C1 segment of cervical spinal cord (tissue), 14 donors: ENCODE measurements at places on chromosomes 3 and 15.

DNA sequence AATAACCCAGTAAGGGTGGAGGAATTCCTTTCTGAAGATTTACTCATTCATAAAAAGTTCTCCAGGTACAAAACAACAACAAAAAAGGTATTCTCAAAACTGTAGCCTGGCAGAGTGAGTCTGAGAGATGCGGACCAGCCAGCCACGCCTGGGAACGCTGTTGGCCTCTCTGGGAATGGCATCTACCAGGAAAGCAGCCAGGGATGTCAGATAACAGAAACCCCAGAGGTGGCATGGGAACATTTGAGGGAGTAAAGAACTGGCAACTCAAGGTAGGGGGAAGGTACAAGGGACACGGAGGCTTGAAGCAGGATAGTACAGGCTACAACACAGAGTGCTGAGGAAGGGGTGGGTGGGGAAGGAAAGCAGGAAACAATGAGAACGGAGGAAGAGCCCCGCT lies 7.1 kb upstream of the AP3S2 start:
- DNase-seq, result no peak

GRCh38 chr15:46894644-46895043 lies 822.7 kb upstream of the SEMA6D start:
- DNase-seq, result no peak

- DNase-seq, result no peak
These were observed 171.8 kb downstream of the ALCAM start for GRCh38 chr3:105538483-105538882.

GRCh38 chr3:114464548-114464947 lies 170.7 kb downstream of the TIGIT start:
- no peak for DNase-seq

DNA sequence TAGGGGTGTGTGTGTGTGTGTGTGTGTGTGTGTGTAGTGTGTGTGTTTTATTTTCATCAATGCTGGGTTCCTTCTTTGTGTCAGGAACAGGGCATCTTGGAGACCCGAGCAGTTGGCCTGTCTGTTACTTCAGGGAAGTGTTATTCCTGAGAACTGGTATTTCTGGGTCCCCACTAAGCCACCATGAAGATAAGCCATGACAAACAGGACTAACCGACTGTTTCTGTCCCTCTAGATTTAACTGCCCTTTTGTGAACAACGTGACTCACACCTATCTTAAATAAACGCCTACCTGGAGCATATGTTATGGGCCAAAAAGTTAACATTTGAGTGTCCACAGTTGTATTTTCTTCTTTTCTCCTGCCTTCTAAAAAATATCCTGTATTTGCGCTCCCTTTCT lies 19.5 kb downstream of the SIDT1 start:
- DNase-seq, result no peak

- no peak for DNase-seq
These were observed 71.9 kb downstream of the FOXB1 start for GRCh38 chr15:60076045-60076444.

DNA sequence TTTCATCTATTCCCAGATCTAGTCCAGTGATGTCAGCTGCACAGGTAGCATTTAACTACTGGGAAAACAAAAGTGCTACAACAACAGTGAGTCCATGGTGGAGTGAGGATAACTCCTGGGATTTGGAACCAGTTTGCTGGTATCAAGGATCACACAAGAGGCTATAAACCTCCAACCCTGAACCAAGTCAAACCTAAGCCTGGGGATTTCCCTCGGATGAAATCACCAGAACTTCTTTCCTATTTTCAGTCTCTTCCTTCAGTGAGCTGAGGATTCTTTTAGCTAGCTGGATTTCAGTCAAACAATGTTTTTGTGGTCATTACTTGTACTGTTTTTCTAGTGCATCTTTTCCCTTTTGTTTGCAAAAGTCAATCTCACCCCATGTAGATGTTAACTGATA lies 31.5 kb downstream of the SEC22C start:
- DNase-seq, result no peak
